ENCODE measurements at places on chromosomes 6 and 20. TPM values are rescaled to one million over a fixed set of nuclear protein-coding genes. Genes with fewer than 3 reads are reported as not detected.

GRCh38 chr6:73169633-73170032, 55.7 kb downstream of the KHDC1L start:
- DNase-seq, result no peak

DNA sequence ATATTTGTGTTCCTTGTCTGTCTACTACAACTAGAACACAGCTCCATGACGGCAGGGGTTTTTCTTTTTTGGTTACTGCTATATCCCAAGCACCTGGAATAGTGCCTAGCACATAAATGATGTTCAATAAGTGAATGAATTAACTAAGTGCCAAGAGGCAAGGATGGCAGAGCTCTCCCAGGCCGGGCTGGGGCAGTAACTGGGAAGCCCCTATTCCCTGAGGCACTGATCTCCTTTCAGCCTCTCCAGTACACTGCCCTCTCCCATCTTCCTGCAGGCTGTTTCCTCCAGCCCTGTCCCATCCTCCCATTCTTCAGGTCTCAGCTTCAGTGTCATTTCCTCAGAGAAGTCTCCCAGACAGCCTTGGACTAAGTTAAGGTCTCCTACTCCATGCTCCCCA, 29.0 kb upstream of the SPDEF start:
- no peak for DNase-seq

DNA sequence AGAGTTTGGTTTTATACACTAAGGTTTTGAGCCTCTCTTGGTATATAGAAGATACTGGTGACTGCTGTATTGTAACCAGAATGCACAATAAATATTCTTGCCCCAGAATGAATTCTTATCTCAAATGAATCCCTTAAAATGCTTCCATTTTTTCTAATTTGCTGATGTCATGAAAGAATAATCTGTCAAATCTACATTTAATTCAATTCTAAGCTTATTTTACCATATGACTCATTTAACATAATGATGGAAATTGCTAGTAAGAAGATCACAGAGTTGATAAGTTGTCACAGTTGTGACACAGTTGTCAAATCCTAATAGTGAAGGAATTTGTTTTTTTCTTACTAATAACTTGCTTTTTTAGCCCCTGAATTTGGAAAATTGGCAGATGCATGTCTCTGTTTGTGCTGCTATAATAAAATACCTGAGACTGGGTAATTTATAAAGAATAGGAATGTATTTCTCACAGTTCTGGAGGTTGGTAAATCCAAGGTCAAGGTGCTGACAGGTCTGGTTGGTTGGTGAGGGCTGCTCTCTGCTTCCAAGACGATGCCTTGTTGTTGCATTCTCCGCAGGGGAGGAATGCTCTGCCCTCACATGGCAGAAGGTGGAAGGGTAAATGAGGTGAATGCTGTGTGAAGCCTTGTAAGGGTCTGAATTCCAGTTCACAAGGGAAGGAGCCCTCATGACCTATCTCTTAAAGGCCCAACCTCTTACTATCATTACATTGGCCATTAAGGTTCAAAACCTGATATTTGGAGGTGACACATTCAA, 4.7 kb downstream of the ECT2L start:
- DNase-seq, result no peak

DNA sequence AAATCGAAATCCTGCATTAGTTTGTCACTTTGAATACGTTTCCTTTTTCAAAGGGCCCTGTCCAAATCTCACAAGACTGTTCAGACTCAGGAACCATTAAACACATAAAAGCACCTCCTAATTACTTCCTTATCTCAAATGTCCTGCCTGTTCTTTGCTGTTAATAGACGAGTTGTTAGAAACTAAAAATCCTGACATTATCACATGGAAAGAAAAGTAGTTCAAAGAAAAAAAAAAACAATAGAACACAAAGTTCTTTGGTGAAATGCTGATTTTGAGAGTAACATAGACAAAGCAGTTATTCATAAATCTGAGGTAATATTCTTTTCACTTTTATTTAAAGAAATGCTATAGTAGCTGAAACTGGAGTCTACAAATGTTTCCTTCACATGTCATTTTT, 12.1 kb upstream of the TAB2 start:
- DNase-seq, result no peak

DNA sequence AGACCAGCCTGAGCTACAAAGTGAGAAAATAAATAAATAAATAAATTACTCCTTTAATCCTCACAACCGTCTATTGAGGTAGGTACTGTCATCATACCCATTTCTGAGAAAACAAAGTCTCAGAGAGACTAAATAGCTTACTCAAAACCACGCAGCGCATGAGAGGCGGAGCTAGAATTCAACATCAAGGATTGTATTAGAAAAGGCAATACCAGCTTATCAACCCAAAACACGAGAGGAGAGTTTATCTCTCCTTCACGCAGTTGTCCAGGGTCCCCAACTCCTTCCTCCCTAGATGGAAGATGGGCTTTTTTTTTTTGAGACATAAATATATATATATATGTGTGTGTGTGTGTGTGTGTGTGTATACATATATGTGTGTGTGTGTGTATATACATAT, 12.2 kb downstream of the HNF4A start:
- no peak for DNase-seq

DNA sequence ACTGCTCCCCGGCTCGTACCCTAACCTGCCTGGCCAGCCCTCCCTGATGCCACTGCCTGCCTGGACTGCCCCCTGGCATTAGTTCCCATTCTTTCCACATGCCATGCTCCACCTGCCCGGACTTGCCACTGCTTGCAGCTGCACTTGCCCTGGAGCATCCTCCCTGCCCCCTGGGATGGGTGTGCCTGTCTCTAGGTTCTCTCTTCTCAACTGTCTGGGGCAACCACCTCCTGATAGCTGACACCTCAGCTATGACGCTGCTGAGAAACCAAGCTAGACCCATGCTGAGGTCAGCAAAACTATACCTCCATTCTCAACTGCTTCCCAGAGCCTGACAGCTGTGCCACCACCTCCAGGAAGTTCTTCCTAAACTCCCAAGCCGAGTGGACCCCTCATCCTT, 72.1 kb downstream of the PERP start:
- no peak for DNase-seq

DNA sequence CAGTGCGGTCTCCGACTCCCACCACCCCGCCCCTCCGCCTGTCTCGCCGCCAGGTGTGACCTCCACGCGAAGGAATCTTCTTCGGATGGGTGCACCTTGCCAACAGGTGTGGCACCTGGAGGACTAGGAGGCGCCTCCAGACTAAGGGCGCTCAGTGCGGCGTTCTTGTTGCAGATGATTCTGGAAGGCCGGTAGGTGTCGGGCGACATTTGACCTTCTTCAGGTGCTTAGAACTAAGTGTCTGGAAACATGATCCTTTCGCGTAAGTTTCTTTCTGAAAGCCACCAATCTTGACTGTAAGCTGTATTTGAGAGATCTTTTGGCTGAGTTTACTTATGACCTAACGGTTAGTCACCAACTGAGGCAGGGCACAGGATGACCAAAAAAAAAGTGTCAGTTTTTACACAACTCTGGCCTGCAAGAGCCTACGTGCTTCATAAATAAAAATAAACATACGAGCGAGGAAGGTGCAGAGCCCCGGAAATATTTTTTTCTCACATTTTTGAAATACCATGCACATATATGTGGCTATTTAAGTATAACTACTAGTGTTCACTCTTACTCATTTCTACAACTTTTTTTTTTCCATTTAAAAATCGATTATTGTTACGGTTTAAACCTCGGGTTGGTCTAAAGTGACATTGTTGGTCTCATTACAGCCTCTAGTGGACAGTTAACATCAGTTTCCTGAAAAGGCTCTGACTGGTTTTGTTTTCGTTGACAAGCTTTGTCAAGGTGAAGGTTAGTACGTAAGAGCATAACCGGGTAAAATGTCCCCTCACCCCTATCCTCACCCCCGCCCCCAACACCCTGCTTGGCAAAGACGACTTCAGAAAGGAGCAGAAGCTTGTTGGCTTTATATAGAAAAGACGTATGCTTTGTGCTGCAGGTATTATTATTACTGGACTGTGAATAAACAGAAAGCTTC, 1.6 kb upstream of the ATXN1 start:
- DNase-seq, result peak; percentile 30

DNA sequence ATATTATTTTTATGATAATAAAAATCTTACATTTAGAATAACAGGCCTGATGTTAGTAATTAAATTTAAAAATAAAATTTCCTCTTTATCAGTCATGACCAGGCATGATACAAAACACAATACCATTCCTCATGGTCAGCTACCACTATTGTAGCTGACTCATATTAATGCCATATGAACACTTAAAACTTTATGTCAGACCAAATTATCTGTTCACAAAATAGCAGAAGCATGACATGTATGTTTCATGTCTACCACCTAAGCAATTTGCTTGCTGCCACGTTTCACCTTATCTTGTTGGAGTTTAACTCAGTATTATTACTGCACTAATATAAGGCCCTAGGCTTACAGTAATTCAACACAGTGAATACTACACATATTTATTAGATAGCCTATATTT, 65.7 kb downstream of the HTR1B start:
- DNase-seq, result no peak

DNA sequence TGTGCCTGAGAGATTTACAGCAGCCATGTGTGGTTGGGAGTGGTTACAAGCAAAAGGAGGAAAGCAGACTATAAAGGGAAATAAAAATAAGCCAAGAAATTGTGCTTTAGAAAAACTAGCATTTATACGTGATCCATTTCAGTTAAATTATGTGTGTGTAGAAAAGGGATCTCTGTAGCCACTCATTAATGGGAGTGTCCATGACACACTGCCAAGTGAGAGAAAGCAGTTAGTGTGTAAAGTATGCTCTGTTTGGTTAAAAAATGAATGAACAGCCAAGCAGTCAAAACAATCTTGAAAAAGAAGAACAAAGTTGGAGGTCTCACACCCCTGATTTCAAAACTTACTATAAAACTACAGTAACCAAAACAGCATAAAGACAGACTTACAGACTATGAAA, 67.9 kb upstream of the GGTLC1 start:
- DNase-seq, result no peak

DNA sequence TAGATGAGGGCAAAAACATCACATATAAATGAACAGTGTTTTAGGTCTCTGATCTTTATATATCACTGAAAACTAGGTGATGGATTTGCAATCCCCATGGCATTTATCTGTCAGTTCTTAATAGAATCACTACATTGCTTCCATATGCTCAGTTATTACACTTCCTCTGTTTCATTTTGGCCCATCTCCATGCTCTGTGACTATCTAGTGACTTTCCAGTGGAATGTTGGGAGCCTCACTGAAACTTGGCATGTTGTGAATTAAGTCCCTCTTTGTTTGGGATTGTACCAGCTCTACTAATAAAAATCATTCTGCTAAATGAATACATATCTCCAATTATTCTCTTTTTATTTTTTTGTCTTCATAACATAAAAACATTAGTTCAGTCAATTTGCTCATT, 226.1 kb upstream of the CEP162 start:
- DNase-seq, result no peak

- no peak for DNase-seq
Observed at GRCh38 chr20:58303547-58303946, 6.0 kb upstream of the RAB22A start.

DNA sequence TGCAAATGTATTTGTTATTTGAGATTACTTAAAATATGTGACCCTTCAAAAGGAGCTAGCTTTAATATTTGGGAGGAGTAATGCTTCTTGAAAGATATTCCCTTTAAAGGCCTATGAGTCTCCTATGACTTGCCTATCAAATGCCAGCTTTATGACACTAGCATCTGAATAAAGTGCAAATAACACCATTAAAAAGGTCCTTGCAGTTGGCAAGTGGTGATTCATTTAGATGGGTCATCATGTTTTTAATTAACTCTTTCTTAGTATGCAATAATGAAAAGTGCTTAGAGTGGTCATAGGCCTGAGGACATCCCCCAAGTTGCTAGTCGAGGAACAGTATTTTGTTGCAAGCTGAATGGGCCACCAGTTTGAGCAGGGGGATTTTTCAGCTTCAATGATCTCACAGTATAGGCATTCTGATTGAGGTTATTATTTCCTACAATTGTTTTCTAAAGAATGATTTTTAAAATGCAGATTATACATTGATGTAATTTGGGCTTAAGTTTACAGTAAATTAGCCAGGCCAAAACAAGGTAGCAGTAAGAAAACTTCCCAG, 3.7 kb upstream of the CD2AP start:
- no peak for DNase-seq

GRCh38 chr6:36302227-36302976, 32.5 kb downstream of the PNPLA1 start:
- DNase-seq, result peak; percentile 98

DNA sequence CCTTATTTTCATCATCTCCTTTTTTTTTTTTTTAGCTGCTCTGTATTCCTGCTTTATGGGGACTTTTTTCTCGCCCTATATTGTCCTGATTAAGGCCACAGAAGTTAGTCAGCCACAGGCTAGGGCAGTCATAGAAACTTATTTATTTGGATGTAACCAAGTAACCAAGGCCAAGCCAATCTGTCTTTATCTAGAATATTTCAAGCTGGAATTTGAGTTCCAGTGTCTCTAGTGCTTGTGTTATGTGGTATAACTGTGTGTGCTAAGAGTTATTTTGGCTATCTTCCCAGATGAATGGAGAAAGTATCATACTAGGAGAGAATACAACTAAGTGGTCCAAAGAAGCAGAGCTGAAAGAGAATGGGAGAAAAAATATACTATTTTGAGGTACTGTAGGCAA, 751.5 kb downstream of the CBLN4 start:
- no peak for DNase-seq

GRCh38 chr20:32806356-32806755, 13.4 kb upstream of the MAPRE1 start:
- DNase-seq, result no peak

- DNase-seq, result no peak
Observed at GRCh38 chr20:11008444-11009033, 334.7 kb upstream of the JAG1 start.

- DNase-seq, result no peak
Observed at GRCh38 chr6:133410638-133411435, 169.7 kb downstream of the EYA4 start.

- no peak for DNase-seq
Observed at GRCh38 chr6:75531174-75531573, 37.6 kb upstream of the FILIP1 start.

- no peak for DNase-seq
Observed at GRCh38 chr6:122511193-122511924, 39.8 kb upstream of the SERINC1 start.

DNA sequence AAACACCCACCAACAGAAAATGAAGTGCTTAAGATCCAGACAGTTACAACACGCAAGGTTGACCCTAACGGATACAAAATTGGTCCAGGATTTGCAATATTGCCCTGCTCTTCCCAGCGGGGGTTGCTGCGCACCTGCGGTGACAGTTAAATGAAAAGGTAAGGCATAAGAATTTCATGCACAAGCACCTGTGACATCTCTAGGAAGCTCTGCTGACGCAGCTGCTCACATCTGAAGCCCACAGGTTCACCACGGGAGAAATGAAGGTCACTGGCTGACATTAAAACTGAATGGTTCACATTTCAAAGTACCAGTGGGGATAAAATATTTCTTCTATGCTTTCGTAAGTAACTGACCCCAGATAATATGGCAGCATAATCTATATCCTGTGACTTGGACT, 689.3 kb upstream of the AGPAT4 start:
- DNase-seq, result no peak

GRCh38 chr20:539191-539590, 4.4 kb downstream of the CSNK2A1 start:
- DNase-seq, result no peak

The RALY gene
- 148 TPM for total RNA-seq

The GGT7 gene
- 15.8 TPM for total RNA-seq

The TMEM200A gene
- total RNA-seq, result 0.35 TPM

The LTA gene
- 1,366 TPM for total RNA-seq

The LY6G6F gene
- not detected for total RNA-seq

The HUS1B gene
- total RNA-seq, result 1.6 TPM

The MUC22 gene
- not detected for total RNA-seq

The SNPH gene
- 3.2 TPM for total RNA-seq

The MATN4 gene
- 1.4 TPM for total RNA-seq

The CBLN4 gene
- not detected for total RNA-seq

The SLC22A23 gene
- 0.27 TPM for total RNA-seq

The TMEM217 gene
- total RNA-seq, result 2.0 TPM

The LINC00237 gene
- not detected for total RNA-seq

The AURKA gene
- total RNA-seq, result 93.0 TPM
